ENCODE measurements at places on chromosomes 5 and 9.

DNA sequence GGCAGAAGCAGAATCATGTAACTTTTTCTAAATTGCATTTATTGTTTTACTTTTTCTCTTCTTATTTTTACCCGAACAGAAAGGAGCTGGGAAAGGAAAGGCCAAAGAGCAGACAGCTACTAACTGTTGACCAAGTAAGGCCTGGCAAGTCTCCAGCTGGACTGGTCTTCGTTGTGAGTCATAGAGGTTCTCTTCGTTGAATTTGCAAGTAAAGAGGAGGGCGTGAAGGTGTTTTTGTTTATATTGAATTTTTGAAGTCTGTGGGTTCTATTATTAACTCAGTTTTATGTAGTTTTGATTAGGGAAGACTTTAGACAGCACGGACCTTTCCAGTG lies 416.5 kb upstream of the CCNH start:
- DNase-seq = no peak

DNA sequence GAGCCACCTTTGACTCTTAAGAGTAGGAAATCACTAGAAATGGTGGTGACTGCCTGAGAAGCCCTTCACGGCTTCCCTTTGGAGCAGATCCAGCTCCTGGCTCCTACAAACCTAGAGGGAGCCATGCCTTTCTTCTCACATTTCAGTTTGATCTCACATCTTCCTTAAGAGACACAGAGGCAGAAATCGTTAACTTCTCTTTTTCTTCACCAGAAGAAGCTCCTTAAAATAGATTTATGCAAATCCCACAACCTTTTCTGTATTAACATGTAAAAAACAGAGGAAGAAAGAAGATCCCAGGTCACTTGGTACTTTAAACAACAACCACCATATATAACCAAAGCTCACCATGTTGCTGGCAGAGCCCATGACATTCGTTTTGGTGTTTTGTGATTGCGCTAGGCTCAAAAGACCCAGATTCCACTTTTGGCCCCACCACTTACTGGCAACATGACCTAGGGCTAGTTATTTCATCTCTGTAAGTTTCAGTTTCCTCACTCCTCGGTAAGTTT lies 29.6 kb downstream of the PAX5 start:
- no peak for DNase-seq

- DNase-seq = no peak
These were observed 49.9 kb upstream of the SSBP2 start for GRCh38 chr5:81800797-81801196.

GRCh38 chr5:170293273-170293672 lies 4.3 kb downstream of the LCP2 start:
- no peak for DNase-seq

DNA sequence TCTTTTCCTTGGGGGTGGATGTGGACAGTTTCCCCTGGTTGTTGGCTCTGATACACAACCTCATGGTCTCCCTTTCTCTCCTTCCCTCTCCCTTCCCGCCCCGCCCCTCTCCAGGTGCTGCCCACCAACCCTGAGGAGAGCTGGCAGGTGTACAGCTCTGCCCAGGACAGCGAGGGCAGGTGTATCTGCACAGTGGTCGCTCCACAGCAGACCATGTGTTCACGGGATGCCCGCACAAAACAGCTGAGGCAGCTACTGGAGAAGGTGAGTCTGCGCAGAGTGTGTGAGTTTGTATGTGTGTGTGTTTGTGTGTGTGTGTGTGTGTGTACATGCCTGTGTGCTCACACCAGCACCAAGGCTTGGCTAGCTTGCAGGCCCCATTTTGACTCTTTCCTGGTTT lies 2.6 kb downstream of the OLFM1 start:
- no peak for DNase-seq

DNA sequence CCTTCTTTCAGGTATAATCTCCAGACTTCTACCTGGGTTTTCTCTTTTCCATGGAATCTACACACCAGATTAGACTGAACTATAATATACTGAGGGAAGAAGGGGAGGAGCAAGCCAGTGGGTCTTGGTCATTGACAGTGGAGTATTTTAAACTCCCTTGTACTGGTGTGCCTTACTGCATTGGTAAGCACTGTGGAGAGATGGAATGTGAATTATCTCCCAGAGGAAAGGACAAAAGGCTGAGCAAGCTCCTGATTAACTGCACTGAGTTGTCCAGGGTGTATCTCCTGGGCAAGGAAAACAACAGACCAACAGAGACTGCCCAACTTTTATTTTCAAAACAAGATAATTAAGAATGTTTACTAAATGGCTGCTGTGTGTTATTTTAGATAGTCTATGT lies 29.8 kb upstream of the SLCO6A1 start:
- DNase-seq = no peak

DNA sequence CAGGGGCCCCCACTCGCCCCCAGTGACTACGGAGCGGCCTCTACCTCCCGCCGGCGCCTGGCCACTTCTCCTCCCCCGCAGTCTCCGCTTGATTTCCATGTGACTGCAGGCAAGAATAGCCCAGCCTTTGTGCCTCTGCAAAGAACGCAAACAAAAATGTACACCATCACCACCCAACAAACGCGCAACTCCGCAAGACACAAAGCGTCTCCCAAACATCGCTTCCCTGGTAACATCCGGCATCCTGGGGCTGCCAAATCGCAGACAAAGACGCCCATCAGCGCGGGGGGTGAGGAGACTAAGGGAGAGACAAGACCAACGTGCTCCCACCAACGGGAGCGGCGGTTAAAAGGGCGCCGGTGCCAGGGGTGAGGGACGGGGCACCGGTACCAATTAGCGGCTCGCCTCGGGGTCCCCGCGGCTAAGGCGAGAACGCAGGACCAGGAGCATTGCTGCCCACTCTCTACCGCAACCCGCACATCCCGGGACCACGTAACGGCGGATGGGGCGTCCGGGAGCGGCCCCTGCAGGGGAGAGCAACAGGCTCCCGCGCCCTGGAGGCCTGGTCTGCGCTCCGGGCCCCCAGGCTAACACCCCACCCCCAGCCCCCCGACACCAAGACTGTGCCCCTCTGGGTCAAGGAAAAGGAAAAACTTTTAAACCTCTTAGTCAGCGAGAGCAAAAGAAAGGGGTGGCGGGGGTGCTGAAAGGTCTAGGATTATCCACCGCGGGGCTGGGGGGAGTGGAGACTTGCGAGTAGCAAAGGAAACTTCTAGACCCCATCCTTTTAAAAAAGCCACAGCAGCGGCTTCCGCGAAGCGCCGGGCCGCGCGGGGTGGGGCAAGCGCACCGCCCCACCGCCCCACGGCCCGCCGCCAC lies 885 bp downstream of the MPDZ start:
- DNase-seq = peak; percentile 56

DNA sequence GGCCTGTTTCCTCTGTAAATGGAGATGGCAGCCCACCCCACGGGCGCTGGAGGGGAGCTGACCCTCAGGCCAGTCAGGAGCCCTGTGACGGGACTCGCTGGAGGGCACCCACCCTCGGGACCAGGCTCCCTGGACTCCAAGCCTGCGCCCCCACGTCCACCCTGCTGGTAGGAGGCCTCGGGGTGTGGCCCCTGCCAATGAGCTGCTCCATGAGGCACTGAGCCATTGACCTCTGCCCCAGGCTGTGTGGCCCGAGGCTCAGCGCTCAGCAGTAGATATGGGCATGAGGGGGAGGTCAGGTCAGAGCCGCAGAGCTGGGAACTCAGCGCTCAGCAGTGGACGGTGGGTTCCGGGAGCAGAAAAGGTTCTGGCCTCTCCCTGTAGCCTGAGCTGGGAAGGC lies 52.3 kb upstream of the EGFL7 start:
- no peak for DNase-seq

GRCh38 chr5:9198394-9198793 lies 347.5 kb downstream of the SEMA5A start:
- no peak for DNase-seq

- no peak for DNase-seq
These were observed 19.6 kb upstream of the MAN2A1 start for GRCh38 chr5:109669991-109670706.

GRCh38 chr9:95000821-95001220 lies 274.3 kb downstream of the AOPEP start:
- no peak for DNase-seq

GRCh38 chr5:3564827-3565518 lies 30.7 kb upstream of the IRX1 start:
- no peak for DNase-seq

- DNase-seq = no peak
These were observed 120.1 kb upstream of the ZNF608 start for GRCh38 chr5:124866355-124867136.

GRCh38 chr5:126919566-126919965 lies 110.8 kb downstream of the MARCHF3 start:
- DNase-seq = no peak

- no peak for DNase-seq
These were observed 137.8 kb downstream of the GADD45G start for GRCh38 chr9:89742660-89743059.

DNA sequence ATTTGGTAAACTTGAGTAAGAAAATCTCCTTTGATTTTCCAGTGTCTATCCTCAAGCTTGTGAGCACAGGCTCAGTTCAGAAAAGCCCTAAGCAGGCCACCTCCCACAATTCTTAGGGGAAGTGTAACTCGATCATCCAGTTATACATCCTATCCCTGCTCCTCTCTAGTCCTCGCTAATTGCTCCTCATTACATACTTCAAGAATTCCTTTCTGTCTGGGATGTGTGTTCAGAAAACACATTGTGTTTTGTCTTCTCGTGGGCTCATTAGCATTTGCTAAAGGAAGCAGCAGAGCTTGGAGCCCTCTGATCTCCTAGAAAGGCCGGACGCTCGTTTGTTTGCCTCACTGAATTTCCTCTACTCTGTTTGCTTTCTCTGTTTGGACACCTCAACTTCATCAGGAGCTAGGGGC lies 268.2 kb upstream of the RFX3 start:
- DNase-seq = no peak

DNA sequence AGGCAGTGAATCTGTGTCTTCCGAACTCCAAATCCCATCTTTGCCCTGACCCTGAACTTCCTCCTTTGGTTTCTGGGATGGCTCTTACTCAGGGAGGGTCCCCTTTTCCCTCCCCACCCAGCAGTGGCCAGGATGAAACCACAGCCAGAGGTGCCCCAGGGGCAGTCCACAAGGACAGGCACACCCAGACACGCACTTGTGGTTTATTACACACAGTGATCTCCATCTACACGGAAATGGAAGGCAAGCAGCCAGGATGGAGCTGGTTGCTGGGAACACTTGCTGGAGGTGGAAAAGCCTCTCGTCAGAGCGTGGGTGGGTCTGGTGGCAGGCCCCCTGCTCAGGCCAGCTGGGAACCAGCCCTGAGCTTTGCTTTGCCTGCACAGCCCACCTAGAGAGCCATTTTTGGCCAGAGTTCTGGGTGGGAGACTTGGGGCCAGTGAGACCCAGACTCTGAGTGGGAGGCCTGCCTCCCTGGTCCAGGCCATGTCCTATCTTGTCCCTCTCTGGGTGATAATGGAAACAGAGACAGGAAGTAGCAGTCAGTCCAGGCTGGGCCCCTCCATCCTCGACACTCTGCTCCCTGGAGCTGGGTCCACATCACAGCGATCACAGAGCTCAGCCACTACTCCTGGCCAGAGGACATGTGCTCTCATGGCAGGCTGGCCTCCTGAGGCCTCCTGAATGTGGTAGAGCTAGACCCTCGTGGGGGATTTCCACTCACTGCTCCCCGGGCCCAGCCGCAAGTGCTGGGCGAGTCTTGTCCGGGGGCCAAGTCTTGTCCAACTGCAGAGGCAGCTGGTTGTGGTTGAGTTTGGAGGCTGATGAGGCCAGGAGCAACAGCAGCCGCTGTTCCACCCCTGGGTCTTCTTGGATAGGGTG lies 5.1 kb upstream of the PHYKPL start:
- DNase-seq = no peak

DNA sequence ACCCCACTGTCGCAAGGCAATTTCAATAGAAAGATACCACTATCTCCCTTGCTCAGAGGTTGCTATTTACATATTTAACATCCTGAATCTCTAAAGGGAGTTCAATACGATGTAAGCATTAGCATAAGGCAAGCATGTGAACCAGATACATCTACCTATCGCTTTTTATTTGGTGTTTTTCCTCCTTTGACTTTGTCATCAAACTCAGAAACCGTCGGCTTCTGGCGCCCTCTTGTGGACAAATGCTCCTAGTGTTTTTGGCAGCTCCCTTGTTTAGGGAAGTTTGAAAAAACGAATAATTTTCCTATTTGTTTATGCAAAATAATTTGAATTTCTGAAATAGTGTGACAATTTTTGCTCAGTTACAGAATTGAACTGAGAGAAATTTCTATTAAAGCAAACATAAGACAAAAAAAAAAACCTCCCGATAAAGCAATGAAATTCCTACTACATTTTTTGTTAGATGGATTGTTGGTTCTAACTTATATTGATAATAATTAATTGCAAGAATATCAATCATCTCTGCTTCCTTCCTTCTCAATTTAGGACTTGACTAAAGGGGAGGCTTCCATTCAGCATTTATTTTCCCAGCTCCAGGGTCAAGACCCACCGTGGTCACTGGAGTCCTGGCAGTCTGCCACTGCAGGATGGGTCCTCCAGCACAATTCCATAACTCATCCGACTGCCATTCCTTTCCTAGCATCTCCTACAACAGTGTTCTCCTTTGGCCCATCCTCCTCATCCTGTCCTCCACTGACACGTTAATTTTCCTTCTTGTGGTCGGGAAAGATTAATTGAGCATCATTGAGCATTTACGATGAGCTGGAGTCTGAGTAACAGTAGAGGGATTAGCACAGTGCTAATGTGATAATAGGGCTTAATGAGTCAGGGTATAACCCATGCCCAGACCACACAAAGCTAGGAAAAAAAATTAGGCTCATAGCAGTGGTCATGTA lies 131.8 kb upstream of the CHD1 start:
- peak; percentile 16 for DNase-seq

DNA sequence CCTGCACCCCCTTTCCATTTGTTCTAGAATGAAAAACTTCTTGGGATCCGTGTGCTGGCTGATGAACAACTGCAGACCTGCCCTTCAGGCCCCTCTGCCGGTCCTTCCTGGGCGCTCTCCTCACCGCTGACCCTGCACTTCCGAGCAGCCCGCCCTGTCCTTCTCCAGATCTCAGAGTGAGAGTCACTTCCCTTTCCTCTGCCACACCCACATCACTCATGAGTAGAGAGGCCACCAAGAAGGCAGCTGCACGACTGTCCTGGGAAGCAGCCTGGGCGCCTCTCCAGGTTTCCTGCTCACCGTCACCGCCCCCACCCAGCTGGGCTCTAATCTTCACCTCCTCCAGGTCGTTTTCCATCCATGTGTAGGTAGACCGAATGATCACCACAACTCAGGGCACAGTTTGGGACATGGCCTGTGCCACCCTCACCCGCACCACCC lies 35.0 kb upstream of the NSMF start:
- no peak for DNase-seq

DNA sequence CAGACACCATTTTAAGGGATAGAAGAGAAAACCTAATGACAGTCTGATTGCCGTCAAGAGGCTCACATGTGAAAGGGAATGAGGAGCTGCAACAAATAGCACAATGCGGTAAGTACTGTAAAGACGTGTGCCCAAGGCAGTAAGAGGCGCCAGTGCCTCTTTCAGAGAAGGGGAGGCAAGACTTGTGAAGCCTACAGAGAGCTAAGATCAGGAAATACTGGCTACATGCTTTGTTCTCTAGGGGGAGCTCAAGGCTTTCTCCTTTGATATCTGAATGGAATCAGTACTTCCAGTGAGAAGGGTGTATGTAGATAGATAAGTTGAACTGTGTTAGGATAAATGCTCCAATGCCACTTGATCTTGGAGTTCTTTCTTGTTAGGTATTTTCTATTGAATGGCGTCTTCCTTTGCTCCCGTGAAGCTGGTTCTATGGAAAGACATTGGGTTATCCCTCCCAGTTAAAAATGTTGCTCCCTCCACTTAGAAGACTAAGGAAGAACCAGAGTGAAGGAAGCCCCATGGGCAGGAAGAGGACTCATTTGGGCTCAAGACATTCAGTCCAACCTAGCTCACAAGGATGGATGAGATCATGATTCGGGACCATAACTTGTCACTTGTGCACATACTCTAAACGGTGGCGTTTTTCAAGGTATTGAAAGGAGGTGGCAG lies 23.5 kb upstream of the ALDOB start:
- DNase-seq = no peak
